ENCODE measurements at places on chromosomes 2 and 18.

DNA sequence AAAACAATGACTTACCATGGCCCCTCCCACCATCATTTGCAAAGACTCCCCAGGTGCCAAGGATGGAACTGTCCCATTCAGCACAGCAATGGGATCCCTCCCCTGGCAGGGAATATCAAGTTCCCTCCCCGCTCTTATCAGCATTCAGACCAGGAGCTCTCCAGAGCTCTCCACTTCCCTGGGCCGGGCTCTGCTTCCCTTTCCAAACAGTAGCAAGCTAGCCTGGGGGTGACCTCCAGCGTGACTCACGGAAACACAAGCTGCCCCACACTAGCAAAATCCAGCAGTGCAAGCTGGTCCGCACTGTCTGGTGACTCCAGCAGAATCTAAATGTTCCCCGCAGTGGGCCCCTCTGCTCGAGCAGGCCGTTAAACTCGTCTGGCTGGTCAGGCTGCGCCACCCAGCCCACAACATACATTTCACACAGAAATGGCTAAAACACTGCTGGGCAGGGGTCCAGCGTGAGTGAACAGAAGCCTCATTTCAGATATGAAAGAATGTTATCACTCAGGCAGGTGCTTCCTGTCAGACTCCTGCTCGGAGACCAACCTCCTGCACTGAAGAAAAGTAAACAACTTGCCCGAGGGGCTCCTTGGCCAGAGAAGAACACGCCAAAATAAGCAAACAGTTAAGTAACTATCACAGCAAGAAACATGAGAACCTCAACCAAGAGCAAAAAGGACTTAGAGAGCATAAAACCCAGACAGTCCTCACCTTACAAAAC lies 33.9 kb downstream of the STAT1 start:
- DNase-seq, result peak; percentile 11

DNA sequence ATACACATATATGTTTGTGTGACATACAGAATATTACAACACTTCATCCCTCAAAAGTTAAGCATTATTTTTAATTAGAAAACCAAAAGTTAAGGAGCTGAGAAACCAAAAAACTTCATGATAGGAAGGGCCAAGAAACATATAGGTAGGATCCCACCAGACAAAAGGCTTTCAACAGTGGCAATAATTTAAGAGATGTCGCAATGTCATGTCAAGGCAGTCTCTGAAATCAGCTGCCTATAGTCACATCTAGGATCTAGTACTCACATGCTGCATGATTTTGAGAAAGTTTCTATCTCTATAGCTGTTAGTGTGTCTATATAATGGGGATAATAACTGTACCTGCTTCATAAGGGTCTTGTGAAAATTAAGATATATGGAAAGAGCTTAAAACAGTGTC lies 72.7 kb downstream of the SPIRE1 start:
- no peak for DNase-seq

- no peak for DNase-seq
Measured at GRCh38 chr18:6994771-6995430, 122.7 kb downstream of the LAMA1 start.

DNA sequence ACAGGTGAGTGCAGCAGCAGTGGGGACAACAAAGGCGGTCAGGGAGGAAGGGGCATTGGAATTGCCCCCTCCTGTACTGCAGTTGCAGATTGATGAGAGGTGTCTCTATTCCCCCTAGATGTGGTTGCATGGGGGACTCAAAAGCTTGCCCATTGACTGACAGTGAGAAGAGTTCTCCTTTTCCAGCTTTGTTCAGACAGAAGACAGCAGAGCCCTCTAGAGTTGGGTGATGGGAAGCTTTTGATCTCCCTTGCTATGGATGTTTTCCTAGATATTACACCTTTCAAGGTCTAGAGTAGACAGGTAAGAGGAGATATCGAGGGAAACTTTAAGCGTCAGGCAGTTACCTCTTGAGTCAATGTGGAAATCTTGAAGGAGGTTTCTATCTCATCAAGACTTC lies 2.9 kb downstream of the PROKR1 start:
- no peak for DNase-seq

DNA sequence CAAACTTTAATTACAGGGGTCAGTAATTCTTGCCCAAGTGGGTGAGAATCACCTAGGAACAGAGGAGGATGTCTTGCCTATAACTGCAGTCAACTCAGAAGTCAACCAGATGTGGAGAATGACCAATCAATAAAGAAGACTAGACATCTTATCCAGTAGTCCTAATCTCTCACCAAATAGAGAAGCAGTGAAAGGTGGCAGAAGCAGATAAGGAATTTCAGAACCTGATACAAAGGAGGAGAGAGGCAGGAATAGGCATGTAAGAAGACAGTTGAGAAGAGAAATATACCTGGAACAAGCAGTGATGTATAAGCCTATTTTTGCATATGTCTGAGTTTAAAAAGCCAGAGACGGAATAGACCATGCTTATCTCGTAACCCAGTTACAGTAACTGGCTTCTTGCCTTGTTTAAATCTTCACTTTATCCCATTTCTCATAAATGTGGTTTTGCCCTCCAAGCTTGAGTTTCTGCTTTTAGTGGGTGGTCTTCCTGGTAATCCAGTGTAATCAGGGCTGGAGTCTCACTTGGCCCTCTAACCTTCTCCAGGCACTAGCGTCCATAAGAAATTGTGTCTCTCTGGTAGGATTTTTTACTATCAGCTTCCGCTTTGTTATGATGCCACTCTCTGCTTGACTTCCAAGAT lies 401.0 kb downstream of the SUCLG1 start:
- DNase-seq, result no peak

- no peak for DNase-seq
Measured at GRCh38 chr2:14677039-14677438, 44.5 kb downstream of the LRATD1 start.

DNA sequence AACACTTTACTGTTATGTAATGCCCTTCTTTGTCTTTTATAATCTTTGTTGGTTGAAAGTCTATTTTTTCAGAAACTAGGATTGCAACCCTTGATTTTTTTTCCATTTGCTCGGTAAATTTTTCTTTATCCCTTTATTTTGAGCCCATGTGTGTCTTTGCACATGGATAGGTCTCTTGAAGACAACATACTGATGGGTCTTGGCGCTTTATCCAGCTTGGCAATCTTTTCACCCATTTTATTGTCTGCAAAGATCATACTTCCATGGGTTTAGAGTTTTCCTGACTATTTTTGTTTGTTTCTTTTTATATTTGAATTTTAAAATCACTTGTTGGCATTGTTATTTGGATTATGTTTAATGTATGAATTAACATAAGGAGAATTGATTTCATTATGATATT lies 27.0 kb downstream of the ACOXL start:
- no peak for DNase-seq

GRCh38 chr2:136117909-136118818 lies at the start of gene CXCR4:
Gene CXCR4 (minus strand): TSS chr2:136118149. CDS start chr2:136118060, 89 bp downstream.
- DNase-seq, result peak; percentile 86

GRCh38 chr2:5520463-5520972 lies 171.7 kb upstream of the SOX11 start:
- DNase-seq, result peak; percentile 10

- DNase-seq, result no peak
Measured at GRCh38 chr2:200640176-200640575, 54.4 kb downstream of the AOX1 start.

- DNase-seq, result no peak
Measured at GRCh38 chr2:16725549-16725948, 59.9 kb upstream of the CYRIA start.

GRCh38 chr2:70340761-70341476 lies 39.1 kb upstream of the FAM136A start:
- DNase-seq, result peak; percentile 88

- DNase-seq, result no peak
Measured at GRCh38 chr2:222652491-222653255, 3.2 kb downstream of the FARSB start.

DNA sequence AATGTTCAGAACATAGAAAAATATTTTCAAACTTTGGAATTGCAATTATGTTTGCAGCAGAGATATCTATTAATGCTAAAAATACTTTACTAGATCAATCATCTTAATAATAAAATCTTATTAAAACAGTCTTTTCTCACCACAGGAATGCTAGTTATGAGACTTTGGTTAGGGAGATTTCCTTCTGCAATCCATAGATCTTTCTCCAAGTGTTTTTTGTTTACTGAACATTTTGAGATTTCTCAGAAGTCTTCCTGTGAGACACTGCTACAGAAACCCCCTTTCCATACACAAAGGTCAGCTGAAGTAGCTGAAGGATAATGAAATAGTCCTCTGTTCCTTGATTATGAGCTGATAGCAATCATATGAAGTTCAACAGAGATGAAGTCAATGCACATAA lies 59.4 kb upstream of the RAPH1 start:
- DNase-seq, result no peak

- no peak for DNase-seq
Measured at GRCh38 chr2:208488686-208489564, 82.3 kb downstream of the PTH2R start.

DNA sequence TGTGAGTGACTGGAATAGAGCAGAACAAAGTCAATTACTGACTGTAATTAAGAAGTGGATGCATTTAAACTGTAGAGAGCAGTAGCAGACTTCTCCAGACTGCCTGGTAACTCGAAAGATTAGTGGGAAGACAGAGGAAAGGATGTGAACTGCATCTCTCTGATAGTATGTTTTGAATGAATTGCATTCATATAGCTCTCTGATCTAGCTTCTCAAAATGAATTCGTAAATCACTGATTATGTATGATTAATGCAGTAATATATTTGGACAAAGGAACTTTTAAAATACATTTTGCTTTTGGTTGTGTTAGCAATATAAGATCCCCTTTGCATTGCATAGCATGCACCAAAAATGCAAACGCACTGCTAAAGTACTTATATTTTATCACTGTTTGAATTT lies 304.0 kb downstream of the ARHGAP15 start:
- DNase-seq, result no peak

Data from iPS-NIHi11 (cell line).